ENCODE measurements at places on chromosomes 5 and 9.

DNA sequence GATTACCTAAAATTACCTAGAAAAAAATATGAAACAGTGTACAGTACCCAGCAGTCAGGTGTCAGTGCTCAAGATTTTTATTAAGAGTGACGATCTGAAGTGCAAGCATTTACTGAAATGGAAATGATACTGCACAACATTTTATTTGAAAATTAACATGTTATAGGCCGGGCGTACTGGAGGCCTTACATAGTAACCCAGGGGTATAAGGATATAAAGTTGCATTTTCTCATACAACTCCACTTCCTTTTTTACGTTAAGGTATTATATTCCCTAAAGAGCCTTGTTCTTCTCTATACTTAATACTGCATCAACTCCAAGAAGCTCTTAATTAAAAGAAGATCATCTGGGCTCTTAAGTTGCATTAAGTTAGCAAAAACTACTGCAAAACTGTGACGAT lies 3.3 kb downstream of the MAT2B start:
- no peak for DNase-seq

DNA sequence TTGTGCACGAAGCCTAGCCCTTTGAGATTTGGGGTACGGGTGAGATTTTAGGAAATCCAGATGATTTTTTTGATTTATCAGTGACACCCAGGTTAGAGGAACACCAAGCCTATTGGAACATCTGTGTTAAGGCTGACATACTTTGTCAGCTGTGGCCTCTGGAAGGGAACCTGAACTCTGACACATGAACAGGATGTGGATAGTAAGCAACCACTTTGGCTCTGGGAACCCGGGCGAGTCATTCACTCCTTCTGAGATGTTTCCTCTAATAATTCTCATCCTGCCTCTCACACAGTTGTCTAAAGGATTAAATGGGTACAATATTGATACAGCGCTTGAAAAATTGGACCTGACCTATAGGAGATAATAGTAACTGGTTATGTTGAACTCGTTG lies 67.8 kb downstream of the FGF1 start:
- no peak for DNase-seq

DNA sequence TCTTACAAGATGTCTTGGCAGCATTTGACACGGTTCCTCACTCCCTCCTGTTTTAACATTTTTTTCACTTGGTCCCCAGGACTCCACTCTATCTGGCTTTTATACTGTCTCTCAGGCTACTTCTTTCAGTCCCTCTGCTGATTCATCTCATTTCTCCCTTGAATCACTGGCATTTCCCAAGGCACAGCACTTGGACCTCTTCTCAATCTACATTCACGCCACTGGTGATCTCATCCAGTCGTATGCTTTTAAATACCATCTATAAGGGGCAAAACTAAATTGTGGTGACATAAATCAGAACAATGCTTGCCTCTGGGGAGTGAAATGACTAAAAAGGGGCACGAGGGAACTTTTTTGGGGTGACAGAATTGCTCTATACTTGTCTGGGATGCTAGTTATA lies 47.1 kb downstream of the MAPKAP1 start:
- DNase-seq, result no peak

DNA sequence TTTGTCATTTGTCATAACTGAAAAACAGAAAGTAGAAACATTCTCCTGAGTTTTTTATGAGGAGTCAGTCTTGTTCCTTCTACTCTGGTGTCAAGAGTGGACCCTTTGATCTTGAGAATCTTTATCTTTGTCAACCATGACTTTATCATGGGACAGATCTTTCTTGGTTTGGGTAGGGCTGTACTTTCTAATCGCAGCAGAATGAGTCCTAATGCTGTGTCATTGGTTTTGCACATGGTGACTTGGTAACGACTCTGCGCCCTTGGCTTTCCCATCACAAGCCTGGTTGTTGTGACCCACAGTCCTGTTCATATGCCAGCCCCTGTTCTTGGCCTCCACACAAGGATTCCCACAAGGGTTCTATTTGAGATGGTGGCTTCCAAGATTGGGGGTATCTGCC lies 45.6 kb downstream of the AOPEP start:
- no peak for DNase-seq
